NCI-H1436 treated with DMSO at 0.1 percent for 48 hours (cell line): ENCODE measurements at places on chromosomes 4 and X.

- DNase-seq, result no peak
Observed at GRCh38 chr4:6377626-6378492, 94.6 kb downstream of the PPP2R2C start.

GRCh38 chr4:98260047-98260578 lies 1.1 kb upstream of the RAP1GDS1 start:
- DNase-seq, result no peak

DNA sequence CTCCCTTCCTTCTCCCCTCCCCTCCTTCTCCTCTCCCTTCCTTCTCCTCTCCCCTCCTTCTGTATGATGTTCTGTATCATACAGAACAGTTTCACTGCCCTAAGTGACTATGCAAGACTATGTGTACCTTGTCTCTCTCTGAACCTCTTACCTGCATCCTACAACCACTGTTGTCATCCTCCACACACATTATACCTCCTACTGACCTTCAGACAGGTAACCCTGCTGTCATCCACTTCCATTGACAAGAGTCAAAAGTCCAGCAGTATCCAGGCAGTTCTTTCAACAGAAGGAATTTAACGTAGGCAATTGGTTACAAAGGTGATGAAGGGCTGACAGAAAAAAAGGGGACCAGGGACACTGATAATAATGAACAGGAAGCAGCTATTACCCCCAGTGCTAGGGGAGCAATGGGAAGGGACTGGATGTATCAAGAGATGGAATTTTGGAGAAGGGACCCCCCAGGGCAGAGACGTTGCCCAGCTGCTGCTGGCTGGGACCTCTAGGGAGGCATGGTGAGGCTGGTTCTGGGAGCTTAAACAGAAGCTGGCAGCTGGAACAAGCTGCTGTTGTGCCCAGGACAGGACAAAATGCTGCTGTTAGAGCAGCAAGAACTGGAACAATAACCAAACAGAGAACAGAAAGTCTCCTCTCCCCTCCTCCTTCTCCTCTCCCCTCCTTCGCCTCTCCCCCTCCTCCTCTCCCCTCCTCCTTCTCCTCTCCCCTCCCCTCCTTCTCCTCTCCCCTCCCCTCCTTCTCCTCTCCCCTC lies 84.7 kb downstream of the DCTD start:
- no peak for DNase-seq

DNA sequence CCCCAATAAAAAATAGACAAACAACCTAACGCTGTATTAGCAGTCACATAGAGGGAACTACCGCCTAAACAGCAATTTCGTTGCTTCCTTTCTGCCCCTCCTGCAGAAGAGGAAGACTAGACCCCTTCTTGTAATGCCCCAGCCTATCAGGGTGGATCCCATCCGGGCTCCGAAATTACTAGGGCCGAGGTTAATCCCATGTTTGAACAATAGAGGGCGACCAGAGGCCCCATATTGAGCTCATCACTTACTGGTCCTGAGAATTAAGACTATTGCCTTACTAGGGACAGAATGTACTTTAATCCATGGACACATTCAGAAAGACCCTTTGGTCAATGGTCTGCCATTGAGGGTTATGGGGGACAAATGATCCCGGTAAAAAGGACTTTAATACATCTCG lies 11.8 kb upstream of the ZNF630 start:
- DNase-seq, result no peak

DNA sequence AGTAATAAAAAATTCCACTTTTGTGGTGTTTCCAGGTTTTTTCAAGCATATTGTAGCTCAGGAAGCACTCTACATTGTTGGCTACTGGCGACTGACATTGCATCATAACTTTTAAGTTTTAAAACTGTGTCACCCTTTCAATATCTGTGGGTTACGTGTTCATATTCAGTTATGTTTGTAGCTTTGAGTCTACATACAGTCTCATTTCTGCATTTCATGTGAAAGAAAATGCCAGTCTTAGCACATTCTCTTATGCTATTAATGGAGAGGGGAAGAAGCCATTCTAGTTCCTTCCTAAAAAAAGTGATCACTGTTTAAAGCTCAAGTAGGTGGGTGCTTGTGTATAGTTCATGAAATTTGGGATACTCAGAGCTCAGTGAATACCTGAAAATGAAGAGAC lies 38.1 kb downstream of the DIAPH2 start:
- DNase-seq, result no peak

DNA sequence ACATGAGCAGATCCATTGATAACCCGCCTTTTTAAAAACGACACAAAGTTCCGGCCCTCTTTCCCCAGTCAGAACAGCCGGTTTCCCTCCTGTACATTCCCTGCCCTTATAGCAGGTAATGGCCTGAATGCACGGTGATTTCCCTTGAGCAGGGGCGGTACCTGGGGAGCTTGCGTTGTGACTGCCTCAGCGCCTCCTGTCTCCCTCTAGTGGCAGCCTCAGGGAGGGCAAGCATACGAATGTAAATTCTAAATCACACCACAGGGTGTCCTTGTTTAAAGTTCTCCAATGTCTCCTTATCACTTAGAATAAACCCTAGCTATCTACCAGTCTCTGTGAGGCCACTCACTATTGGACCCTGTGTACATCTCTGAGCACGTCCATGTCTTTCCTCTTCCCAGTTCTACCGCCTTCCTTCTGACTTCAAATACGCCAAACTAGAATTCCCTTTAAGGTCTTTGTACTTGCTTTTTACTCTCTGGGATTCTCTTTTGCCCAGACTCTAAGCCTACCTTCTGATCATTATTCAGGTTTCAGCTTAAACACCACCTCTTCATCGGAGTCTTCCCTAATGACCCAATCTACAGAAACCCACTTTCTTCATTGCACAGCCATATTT lies 18.4 kb upstream of the LDB2 start:
- no peak for DNase-seq

DNA sequence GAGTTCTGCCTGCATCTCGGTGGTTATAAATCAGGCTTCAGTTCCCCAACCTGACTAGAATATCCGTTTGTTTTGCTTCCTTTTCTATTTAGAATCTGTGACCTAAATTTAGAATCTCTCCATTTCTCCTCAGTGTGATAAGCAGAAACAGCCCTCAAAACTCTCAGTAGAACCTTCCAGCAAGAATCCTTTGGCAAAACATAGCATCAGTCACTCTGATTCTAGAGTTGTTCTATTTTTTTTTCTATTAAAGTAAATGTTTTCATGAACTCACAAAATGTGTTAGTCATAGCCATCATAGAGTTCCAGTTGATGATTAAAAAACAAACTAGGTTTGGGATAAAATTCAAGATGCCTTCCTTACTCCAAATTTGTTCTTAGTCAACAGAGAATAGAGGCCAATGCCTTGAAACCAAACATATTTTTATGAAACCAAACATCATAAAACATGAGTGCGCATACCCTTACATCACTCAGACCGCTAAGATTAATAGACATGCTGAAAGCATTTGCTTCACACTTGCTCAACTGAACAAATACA lies 13.2 kb upstream of the C1QTNF7 start:
- no peak for DNase-seq

- no peak for DNase-seq
Observed at GRCh38 chrX:19611636-19612376, 96.5 kb upstream of the MAP3K15 start.

- DNase-seq, result no peak
Observed at GRCh38 chrX:123755107-123755506, 22.3 kb upstream of the THOC2 start.

DNA sequence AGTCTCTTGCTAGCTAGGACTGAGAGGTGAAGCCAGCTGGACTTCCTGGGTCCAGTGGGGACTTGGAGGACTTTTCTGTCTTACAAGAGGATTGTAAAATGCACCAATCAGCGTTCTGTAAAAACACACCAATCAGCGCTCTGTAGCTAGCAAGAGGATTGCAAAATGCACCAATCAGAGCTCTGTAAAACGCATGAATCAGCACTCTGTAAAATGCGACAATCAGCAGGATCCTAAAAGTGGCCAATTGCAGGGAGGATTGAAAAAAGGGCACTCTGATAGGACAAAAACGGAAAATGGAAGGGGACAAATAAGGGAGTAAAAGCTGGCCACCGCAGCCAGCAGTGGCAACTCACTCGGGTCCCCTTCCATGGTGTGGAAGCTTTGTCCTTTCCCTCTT lies 65.6 kb upstream of the DUSP21 start:
- no peak for DNase-seq

DNA sequence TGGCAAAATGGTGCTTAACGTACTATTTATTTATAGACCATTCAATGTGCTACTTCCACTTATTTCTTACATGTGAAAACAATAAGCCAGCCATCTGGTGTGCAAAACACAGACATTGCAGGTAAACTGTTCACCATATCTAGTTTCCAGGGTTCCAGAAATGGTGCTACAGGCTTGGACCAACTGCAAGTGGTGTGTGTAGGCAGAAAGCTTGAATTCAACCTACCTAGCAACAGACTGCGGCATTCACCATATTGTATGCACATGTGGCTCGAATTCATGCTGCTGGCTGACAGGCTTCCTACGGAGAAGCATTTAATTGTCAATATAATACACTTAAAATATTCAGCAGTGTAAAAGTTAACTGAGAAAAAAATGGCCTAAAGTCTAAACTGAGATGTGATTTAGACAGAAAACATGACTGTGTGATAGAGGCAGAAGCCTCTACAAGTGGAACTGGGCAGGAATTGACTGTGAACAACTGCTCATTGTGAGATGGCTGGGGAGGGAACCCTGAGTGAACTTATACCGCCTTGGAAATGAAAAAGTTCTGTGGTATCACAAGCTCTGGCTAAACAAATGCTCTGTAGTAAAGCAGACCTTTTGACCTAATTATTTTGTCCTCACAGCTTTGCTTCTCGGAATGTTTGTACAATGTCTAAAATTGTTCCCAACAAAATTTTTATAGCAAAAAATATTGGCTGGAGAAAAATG lies 434.7 kb downstream of the GRIA2 start:
- DNase-seq, result no peak

- DNase-seq, result no peak
Observed at GRCh38 chr4:40576651-40577480, 52.8 kb downstream of the RBM47 start.

GRCh38 chr4:58732973-58733372 lies 1622.8 kb upstream of the IGFBP7 start:
- no peak for DNase-seq

GRCh38 chrX:120260369-120260768 lies 9.8 kb downstream of the ZBTB33 start:
- peak; percentile 13 for DNase-seq

- no peak for DNase-seq
Observed at GRCh38 chr4:152778656-152779512, 646 bp downstream of the TIGD4 start.

DNA sequence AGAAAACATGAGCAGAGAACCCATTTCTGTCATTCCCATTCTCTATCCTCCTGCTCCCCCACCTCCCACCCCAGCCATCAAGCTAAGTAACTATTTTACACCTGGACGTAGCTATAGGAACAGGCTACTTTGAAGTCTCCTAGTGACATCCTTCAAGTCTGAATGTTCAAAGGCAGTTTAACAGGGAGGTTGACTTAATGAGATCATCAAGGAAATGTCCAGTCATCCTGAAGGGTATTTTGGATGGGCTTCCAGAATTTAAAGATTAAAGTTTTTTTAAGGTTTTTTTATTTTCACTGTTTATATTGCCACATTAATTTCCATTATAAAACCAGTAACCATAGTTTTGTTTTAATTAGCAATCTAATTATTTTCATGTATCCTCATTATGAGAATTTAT lies 41.1 kb downstream of the HPF1 start:
- no peak for DNase-seq

GRCh38 chrX:45667666-45668065 lies 467.0 kb upstream of the DIPK2B start:
- no peak for DNase-seq

DNA sequence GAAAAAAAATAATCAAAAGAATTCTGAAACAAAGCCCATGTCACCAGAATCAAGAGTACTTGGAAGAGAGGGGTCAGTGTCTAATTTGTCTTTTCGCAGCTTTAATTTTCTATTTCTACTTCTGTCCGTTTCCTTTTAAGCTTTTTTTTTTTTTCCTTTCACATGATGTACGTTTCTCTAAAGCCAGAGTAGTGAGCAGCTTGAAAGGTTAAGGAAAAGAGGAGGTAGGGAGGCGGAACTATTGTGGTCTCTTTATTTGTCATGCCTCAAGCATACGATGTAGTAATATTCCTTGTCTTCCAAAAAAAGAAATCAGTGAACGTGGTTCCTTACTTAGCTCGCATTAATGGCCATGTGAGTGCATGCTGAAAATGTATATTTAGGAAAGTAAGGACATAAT lies 311.5 kb downstream of the TENM3 start:
- no peak for DNase-seq

GRCh38 chr4:83390944-83391343 lies 56.3 kb upstream of the HPSE start:
- no peak for DNase-seq

DNA sequence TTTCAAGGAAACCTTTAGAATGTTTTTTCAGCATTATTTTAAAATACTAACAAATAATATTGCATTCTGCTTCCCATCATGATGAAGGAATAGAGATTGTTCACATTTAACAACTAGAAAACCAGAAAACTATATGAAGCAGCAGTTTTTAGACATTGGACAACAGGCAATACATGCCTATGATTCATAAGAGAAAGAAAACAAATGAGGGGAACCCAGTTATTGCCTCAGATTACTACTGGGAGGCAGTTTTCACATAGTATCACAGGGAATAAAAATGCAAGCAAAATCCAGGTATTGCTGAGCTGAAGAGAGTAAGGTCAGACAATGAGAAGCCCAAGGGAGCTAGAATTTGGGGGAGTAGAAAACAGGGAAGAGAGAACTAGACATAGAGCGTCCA lies 373.6 kb downstream of the MAPK10 start:
- DNase-seq, result no peak
